Substantia nigra (tissue), 51 donors: ENCODE measurements at places on chromosomes 7 and 10.

DNA sequence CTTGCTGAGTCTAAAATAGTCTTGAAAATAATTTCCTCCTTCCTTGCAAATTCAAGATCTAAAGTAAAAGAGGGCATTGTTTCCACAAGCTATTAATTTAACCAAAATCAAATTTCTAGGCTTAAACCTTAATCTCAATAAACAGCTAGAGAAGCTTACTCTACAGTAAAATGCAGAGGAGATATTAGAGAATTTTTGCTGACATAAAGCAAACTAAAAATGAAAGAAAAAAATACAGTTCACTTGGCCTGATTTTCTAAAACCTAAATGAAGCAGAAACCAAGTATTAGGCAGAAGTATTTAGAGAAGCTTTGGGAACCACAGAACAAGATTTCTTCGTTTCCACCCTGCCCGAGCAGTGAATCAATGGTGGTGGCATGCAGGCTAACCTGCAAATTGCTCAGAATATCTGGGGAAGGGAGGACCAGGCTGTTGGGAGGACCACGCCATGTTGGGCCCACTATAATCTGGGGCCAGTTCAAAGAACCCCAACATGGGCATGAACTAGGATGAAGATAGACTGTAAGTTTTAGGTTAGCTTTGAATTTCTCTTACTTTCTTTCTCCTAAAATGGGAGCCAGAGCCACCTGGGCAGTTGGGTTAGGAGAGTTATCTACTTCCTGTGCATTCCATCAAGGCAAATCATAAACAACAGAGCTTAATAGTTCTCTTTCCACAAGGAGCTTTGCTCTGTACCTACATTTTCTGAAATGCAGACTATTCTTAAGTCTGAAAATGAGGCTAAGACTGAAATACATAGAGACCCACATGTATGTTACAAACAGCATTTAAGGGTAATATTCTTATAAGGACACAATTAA is 4.1 kb downstream of the LAMB1 start:
- DNase-seq: no peak

GRCh38 chr7:139940866-139941265 is 111.8 kb downstream of the TBXAS1 start:
- DNase-seq: no peak

GRCh38 chr7:29306319-29306991 is 111.9 kb downstream of the CHN2 start:
- no peak for DNase-seq

- DNase-seq: peak; percentile 63
Observed at GRCh38 chr7:106056513-106057203, 55.5 kb downstream of the SYPL1 start.

DNA sequence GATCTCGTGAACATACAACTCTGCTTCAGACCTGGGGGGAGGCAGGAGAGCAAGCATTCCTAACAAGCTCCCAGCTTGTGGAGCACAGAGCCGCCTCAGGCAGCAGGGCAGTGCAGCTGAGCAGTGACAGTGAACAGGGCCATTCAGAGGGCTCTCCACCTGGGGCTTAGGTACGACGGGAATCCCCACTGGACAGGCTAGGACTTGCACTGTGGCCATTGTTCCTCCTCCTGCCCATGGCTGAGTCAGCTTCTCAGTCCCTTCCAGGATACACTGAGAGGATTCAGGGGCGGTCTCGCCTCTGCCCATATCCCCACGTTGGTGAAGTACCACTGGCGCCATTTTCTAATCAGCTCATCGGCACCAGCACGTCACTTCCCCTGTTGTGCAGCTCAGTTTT is 71.1 kb downstream of the FIGNL1 start:
- no peak for DNase-seq

GRCh38 chr10:15223174-15223573 is 54.7 kb upstream of the NMT2 start:
- no peak for DNase-seq

DNA sequence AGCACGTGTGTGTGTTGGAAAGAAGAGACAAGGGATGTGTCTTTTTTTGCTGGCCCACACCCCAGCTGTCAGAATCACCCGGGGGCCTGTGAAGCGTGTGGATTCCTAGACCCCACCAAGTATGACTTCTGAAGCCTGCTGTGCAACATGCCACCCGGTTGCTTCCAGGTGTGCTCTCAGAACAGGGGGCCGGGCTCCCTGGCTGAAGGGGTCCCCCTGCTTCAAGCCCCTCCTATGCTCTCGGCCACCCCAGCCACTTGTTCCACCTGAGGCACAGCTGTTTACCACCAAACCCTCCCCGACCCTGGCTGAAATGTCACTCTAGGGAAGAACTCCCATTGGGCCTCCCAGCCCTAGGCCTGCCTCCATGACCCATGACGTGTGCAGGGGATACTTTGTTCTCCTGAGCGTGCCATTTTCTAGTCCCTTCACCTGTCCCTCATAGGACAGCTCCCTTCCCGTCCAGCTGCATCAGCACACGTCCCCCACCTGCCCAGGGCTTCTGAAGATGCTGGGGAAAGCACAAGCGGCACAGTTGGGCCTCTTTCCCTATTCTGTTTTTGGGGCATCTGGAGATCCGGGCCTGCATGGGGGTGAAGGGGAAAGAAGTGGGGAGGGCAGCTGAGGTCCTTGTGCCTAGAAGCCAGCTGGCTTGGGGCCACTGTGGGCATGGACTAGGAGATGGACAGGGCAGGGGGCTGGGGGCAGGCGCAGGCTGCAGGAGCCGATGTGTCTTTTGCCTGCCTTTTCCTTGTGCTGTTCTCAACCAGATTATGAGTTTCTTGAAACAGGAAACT is 33.3 kb downstream of the CRHR2 start:
- DNase-seq: no peak

GRCh38 chr7:129279757-129280156 is 54.9 kb downstream of the AHCYL2 start:
- no peak for DNase-seq

GRCh38 chr7:111982804-111983203 is 223.4 kb downstream of the DOCK4 start:
- no peak for DNase-seq

- no peak for DNase-seq
Observed at GRCh38 chr10:125093199-125093973, 67.0 kb downstream of the CTBP2 start.

DNA sequence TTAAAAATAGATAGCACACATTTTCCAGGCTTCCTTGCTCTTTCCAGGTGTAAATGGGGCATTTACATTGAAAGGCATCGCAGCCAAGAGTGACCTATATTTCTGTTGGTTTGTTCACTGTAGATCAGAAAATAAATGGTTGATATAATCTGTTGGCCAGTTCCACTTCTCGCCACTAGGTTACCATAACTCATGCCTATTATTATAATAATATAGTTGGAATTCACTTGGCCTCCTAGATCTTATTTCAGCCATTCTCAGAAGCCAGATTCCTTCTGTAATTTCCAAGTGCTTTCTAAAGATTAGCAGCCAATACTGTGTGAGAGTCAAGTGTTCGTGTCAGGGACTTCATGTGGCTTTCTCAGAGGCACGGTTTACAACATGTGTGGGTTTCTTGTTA is 179.5 kb downstream of the DNAH11 start:
- no peak for DNase-seq

GRCh38 chr7:7761340-7761973 is 43.0 kb upstream of the RPA3 start:
- no peak for DNase-seq

GRCh38 chr10:91597197-91597881 is 35.5 kb downstream of the PPP1R3C start:
- no peak for DNase-seq

GRCh38 chr10:117741524-117741923 is 199.0 kb downstream of the EMX2 start:
- no peak for DNase-seq

GRCh38 chr7:54813398-54813797 is 54.4 kb upstream of the SEC61G start:
- no peak for DNase-seq

GRCh38 chr7:25586513-25586912 is 358.2 kb upstream of the NPVF start:
- DNase-seq: no peak

DNA sequence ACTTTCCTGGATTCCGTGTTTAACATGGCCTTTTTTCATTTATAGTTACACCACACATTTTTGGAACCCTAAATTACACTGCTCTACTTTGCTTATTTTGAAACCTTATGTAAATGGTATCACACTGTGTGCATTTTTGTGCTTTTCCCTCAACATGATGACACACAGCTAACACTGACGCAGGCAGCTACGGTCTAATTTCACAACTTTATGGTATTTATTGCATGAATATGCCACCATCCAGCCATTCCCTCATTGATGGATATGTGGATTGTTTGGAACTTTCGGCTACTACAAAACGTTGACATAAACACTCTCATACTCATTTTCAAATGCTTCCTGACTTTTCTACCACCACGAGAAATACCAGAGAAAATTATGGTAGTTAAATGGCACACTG is 6.9 kb downstream of the PAPOLB start:
- DNase-seq: no peak

- no peak for DNase-seq
Observed at GRCh38 chr10:124283949-124284250, 134.8 kb downstream of the OAT start.

GRCh38 chr10:822197-822596 is 109.3 kb downstream of the LARP4B start:
- no peak for DNase-seq

DNA sequence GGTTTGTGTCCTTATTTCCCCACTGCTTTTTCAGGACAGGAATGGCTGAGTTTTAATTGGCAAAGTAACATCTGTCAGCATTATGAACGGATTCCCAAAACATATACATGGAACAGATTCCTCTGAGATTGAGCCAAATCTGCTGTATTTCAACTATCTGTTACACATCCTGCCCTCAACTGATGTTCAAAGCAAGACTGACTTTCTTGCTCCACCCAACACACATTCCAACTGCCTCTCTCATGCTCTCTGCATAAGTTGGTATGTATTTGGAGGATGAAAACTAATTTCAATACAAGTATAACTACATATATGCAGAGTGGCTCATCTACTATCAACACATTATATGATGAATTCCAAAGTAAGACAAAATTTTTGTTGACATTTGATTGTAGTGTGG is 342.2 kb downstream of the GATA3 start:
- DNase-seq: no peak
